EH (cell line): ENCODE measurements at places on chromosomes 5 and 9.

DNA sequence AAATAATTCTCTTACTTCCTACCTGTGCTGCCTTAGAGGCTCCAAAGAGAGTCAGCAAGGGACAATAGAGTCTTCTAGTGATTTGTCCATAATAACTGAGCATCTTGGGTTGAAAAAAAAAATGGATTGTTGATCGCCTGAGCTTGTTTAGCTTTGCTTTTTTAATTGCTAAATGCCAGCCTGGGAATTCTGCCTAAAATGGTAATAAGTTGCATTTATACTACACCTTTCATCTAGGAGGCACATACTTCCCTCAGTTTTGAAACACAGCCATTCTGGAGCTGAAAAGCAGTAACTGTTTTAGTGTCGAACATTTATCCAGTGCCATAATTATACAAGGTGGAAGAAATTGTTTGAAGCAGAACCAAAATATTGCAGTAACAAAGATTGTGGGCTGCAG lies 421.3 kb downstream of the CAAP1 start:
- DNase-seq: no peak

DNA sequence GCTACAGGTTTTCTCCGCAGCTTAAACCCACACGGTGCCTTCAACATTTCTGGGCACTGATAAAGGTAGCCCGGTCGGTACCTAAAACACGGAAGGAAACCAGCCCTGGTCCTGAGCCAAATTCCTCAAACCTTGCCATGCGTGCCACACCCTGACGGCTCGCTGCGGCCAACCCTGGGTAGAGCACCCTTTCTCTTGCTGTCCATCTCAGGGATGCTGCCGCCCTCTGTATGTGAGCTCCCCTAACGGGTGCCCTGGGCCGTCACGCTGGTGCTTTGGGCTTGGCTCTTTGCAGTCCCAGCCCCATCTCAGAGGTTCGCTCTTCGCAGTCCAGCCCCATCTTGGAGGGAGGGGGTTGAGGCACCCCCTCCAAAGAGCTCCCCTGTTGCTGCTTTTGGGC lies 43.9 kb downstream of the PNPLA7 start:
- DNase-seq: no peak

GRCh38 chr9:27108981-27109541 lies at the start of gene TEK:
Gene TEK (plus strand): TSS chr9:27109225. CDS start chr9:27109591, 366 bp downstream.
- DNase-seq: peak; percentile 27

- DNase-seq: no peak
Measured at GRCh38 chr5:172427202-172427601, 27.1 kb downstream of the SH3PXD2B start.
